ENCODE measurements at places on chromosomes 11 and 22.

GRCh38 chr22:25021976-25022711, 69.6 kb downstream of the KIAA1671 start:
- DNase-seq = no peak

DNA sequence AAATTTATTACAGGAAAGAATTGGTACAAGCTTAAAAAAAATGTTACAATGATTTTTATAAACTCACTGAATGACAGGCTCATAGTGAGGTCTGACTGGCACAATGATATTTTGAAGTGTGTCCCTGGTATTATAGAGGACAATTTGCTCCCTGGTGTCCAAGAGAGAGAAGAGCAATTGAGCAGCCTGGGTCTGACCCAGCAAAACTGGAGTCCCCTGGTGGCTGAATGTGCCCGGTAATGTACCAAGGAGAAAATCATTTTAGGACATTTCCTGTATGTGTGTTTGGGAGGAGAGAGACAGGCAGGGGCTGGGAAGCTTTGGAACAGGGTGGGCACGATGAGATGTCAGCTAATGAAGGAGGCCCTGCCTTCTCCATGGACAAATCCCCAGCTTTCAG, 125.3 kb downstream of the APOL5 start:
- peak; percentile 5 for DNase-seq

DNA sequence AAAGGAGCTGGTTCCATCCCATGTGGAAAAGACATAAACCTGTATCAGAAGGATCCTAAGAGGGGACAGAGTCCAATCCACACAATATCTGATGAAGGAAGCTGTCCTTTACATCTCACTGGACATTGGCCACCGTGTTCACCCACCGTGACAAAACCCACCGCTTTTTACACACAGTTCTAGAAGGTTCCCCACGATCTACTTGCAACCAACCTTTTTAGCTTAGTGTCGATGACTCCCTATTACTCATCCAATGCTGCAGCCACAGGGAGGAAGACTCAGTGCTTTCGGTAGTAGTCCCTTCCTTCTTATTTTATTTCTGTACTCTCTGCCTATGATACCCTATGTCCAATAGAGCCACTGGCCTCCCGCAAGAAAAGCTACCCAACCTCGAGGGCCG, 65.4 kb downstream of the MAPK1 start:
- no peak for DNase-seq

- no peak for DNase-seq
These were observed 88.5 kb upstream of the FIBIN start for GRCh38 chr11:26905368-26905767.

GRCh38 chr11:131734871-131735270, 364.5 kb downstream of the NTM start:
- no peak for DNase-seq

DNA sequence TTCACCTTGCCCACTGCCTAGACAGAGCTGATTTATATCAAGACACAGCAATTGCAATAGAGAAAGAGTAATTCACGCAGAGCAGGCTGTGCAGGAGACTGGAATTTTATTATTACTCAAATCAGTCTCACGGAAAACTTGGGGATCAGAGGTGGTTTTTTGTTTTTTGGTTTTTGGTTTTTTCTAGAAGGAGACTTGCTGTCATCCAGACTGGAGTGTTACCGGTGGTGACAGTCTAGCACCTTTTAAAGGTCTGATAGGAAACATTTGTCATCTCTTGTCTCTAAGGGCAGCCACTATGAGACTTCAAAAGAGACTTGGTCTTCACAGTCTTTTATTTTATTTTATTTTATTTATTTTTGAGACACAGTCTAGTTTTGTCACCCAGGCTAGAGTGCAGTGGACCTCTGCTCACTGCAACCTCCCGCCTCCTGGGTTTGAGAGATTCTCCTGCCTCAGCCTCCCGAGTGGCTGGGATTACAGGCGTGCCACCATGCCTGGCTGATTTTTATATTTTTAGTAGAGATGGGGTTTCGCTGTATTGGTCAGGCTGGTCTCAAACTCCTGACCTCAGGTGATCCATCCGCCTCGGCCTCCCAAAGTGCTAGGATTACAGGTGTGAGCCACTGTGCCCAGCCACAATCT, 19.1 kb downstream of the APOBEC3H start:
- no peak for DNase-seq

- DNase-seq = no peak
These were observed 661.9 kb downstream of the ETS1 start for GRCh38 chr11:127925475-127925874.

DNA sequence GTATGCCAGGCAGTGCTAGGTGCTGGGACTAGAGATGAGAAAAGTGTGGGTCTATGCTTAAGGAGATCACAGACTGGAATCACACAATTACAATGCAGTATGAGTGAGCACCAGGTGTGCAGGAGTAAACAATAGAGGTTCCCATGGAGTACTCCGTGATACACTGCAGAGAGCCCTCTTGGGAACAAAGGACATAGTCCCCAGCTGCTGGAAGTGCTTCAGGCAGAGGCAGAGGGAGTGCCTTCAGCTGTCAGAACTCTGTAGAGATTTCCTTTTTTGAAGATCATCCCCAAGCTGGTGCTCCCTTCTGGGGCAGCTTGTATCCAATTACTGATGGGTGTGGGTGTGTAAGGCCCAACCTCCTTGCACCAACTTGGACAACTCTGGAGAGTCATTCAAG, 143.5 kb upstream of the PLET1 start:
- DNase-seq = no peak

Data from activated CD4-positive, alpha-beta T cell treated with anti-CD3 and anti-CD28 coated beads for 48 hours (primary cell).